ENCODE measurements at places on chromosomes 3 and 15. TPM values are rescaled to one million over a fixed set of nuclear protein-coding genes. Genes with fewer than 3 reads are reported as not detected.

- DNase-seq = no peak
Observed at GRCh38 chr15:71596672-71597071, 213.7 kb upstream of the NR2E3 start.

DNA sequence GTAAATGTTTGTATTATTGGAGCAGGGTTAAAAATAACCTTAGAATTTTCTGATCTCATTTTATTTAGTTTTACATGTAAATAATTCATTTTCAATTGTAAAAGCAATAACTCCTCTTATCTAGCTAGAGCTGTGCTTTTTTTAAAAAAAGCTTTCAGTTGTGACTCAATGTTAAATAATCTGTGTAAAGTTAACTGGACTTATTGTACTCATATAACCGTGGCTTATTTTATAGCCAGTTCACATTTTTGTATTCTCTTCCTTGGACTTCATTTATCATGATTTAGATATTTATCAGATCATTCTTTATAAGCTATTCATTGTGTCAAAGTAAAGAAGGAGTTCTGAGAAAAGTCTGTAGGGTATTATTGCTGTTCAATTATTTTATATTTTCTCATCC lies 435.6 kb downstream of the CADM2 start:
- no peak for DNase-seq

GP9 gene
- polyA plus RNA-seq = 0.81 TPM

GOLGA8J gene
- polyA plus RNA-seq = 0.72 TPM

CCDC191 gene
- polyA plus RNA-seq = 27.3 TPM
